ENCODE measurements at places on chromosomes 5 and 9.
A peak's percentile ranks its signal among the peaks of the same experiment; 100 is the strongest.

DNA sequence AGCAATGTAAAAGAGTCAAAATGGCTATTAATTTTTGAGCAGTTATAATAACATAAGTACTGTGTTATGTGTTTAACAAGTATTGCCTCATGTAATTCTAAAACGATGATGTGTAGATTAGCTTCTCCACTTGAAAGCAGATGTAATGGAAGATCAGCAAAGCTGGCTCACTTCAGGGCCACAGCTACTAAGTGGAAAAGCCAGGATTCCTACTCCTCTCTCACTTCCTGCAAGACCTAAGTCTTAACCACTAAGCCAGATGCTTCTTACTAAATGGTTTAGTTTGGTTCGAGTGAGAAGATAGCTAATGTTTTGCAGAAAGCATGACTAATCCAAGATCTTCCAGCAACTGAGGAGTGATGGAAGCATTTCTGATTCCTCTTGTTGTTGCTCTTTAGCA, 15.7 kb upstream of the TNC start:
- DNase-seq = no peak

DNA sequence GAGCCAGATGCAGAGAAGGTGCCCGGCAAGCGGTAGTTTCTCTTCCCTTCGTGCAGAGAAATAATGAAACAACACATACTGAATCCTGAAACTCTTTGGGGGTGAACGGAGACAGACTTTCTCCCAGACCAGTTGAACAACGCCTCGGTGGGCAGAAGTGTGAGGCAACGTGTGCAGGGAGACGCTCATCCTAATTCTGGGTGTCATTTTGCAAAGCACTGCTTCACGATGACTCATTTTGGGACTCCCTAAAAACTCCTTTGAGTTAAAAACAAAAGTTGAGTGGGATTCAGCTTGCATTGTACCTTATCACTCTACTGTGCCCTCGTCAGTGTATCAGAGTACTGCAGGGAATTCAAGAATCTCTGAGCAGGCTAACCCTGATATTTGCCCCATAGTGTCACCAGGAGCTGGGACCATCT, 3.5 kb upstream of the NEK6 start:
- no peak for DNase-seq

- DNase-seq = no peak
These were observed 28.3 kb downstream of the TPD52L3 start for GRCh38 chr9:6356441-6356840.

DNA sequence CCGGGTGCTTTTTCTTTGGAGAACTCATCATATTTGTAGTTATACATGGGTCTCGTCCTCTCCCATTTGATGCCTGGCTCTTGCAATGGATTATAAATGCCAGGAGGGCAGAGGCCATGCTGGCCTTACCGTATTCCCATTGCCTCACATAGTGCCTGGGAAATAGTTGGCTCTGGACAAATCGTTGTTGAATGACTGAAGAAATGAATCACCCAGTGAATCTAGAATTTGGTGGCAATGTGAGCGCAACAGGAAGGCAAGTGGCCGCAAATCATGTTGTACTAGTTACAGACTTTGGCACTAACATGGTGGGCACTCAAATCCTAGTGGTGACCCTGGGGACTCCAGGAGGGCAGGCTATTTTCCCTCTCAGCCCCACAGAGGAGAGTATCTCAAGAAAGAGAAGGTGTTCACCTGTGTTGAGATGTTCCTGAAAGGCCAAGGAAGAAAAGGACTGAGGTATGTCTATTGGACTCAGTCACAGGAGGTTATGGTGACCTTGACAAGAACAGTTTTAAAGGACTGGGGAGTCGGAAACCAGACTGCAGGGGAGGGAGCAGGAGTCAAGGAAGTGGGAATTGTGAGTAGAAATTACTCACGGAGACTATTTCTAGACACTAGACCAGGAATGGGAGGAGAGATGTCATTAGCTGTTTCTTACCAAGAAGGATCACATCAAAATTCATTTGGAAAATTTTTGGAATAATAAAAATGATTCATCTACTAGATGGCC, 61.7 kb upstream of the COL15A1 start:
- no peak for DNase-seq

DNA sequence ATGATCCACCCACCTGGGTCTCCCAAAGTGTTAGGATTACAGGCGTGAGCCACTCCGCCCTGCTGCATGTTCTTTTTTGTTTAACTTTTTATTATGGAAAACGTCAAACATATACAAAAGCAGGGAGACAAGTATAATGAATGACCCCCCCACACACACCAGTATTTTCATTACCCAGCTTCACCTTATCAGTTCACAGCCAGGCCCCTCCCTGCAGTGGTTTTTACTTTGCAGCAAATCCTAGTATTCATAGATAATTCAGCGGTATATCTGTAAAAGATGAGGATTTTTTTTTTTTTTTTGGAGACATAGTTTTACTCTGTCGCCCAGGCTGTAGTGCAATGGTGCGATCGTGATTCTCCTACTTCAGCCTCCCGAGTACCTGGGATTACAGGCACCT, 2.3 kb downstream of the POMT1 start:
- DNase-seq = no peak

DNA sequence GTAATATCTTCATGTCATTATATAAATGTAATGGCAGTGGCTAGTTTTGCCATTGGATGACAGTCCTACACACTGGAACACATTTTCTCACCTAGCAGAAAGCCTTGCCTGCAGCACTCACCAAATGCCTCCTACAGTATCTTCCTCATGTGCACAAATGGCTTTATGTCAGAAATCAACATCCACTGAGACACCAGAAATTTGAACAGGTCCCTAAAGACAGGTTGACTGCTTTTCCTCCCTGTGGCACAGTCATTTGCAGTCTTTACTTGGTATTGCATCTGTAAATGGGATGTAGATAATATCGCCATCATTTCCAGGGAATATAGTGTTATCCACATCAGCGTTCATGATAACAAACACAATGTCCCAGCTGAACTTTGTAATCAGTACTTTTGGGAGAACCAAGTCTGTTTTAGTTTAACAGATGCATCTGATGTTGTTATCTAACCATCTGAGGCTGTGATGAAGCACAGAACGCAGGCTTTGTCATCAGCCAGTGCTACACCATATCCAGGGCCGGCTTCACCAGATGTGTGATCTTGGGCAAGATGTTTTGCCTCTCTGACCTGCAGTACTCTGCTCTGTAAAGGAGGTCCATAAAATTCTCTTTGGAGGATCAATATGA, 83.9 kb upstream of the TAS2R1 start:
- no peak for DNase-seq

GRCh38 chr5:85140471-85140870, 755.8 kb upstream of the EDIL3 start:
- DNase-seq = no peak

GRCh38 chr5:142315096-142315900, 9.5 kb downstream of the SPRY4 start:
- no peak for DNase-seq

GRCh38 chr5:117713585-117714198, 1139.1 kb upstream of the SEMA6A start:
- DNase-seq = no peak

DNA sequence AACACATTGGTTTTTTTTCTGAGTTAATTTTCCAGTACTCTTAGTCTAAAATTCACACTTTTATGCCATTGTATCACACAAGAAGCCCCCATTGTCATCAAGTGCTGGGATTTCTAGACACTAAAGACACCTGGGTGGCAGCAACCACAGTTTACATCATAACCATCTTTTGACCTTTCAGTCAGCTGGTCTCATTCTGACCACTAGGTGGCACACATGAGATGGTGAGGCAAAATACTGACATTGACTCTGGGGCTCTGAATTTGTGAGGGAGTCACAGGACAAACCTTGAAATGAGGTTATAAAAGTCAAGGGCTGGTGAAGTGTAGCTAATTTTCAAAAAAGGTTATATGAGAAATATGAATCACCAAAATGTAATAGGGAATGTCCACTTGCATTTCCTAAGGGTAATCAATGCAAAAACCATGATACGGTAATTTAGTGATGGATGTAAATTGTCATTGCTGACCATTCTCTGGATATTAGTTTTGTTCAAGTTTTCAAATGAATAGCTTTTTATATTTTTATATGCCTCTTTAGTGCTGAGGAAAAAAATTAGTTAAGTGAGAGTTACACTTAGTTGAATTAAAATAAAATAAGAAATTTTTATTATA, 229.4 kb downstream of the DMAC1 start:
- peak; percentile 13 for DNase-seq

DNA sequence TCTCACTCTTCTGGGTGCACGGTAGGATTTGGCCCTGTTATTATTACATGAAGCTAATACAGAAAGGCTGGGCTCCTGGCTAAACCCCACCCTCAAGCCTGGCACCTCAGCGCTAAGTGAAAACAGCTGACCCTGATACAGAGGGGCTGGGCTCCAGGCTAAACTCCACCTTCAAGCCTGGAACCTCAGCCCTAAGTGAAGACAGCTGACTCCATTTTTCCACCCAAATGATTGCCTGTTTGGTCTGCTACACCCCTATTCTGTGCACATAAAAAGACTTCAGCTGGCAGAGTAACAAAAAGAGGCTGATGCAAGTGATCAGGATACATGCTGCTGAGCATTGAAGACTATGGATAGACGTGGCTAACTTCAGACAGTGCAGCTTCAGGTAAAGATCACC, 148.4 kb upstream of the CLINT1 start:
- DNase-seq = no peak

DNA sequence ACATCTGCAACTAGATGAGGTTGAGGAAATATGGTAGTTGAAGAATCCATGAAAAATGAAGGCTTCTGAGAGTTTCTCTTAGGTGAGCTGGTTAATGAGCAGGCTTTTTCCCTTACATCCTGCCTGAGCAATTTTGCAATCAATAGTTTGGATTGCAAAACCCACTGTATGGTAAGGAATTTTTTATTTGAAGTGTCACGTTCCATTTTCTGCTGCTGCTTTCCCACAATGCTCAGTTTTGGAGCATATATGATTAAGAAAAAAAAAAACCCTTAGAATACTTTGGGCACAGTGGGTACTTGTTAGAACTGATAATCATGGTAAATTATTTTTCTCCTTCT, 144.2 kb downstream of the PCSK1 start:
- no peak for DNase-seq

DNA sequence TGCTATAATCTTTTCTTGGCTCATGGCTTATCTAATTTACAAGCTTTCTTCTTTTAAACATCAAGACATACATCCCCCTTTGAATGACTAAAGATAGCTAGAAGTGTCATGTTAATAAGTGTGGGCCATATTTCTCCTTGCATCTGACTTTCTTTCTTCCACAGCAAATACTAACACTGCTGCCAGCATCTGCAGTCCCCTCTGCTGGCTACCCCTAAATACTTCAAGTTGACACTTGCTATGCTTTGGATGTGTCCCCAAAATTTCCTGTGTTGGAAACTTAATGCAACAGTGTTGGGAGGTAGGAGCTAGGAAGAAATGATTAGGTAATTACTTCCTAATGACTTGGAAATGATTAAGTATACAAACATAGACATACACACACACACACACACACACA, 459.0 kb upstream of the ST8SIA4 start:
- no peak for DNase-seq

- no peak for DNase-seq
These were observed 75.1 kb downstream of the TUSC1 start for GRCh38 chr9:25603106-25603505.

DNA sequence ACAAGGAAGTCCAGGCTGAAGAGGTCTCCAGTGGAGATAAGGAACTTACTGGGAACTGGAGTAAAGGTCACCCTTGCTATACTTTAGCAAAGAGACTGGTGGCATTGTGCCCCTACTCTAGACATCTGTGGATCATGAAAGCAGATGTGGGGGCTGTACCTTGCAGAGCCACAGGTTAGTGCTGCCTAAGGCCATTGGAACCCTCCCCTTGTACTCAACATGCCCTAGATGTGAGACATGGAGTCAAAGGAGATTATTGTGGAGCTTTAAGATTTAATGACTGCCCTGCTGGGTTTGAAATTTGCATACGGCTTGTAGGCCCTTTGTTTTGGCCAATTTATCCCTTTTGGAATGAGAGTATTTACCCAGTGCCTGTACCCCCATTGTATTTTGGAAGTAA, 397.3 kb upstream of the GRIN3A start:
- no peak for DNase-seq

DNA sequence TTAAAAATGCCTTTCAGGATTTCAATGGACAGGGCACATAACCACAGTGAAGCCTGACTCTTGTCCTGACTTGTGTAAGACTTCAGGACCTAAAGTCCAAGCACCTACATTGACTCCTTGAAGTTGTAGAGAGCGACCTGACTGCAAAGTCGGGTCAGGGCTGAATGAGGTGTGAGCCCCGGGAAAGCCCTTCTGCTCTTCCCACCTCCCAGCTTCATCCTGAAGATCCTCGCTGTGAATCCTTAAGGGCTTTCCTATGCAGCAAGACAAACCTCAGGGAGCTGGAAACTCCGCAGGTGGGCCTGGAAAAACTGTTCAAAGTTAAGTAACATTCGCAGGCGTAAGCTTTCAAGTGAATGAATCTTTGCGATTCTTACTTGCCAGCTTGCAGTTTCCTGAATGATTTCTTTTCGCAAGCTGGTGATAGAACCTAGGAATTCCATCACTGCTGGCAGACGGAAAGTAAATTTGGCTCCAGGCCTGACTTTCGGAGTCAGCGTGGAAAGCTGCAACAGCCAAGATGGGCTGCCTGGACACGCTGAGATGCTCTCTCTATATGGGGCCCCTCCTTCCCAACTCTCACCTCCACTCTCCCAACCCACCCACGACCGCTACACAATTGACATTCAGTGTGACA, 10.9 kb downstream of the SEMA5A start:
- no peak for DNase-seq

GRCh38 chr9:94881023-94881422, 154.5 kb downstream of the AOPEP start:
- DNase-seq = no peak

DNA sequence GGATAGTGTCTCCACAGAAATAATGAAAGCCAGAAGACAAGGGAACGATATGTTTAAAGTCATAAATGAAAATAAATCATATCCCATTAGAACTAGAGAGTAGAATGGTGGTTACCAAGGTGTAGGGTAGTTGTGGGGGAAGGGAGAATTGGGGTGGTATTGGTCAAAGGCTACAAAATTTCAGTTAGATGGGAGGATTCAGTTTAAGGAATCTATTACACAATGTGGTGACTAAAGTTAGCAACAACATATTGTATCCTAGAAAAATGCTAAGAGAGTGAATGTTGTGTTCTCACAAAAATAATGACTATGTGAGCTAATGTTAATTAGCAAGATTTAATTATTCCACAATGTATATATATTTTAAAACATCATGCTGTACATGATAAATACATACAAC, 27.8 kb upstream of the LARP1 start:
- DNase-seq = no peak
